ENCODE measurements at places on chromosomes 4 and X.

DNA sequence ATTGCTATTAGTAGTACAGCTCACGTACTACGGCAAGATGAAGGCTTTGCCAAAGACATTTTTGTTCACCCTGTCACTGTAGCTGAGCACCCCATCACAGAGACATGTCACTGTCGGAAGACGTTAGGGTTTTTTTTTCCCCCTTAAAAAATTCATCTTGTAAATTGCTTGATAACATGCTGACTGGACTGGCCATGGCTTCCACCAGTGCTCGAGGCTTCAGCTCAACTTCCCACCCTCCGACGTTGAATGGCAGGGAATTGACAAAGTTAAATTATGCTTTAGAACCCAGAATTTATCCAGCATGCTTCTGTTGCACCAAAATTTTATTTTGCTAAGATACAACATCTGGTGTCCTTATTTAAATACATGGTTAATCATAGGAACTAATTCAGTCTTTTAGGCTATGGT is 707 bp upstream of the OTUD4 start:
- DNase-seq: no peak

- no peak for DNase-seq
Measured at GRCh38 chr4:144634978-144635747, 10.8 kb upstream of the HHIP start.

DNA sequence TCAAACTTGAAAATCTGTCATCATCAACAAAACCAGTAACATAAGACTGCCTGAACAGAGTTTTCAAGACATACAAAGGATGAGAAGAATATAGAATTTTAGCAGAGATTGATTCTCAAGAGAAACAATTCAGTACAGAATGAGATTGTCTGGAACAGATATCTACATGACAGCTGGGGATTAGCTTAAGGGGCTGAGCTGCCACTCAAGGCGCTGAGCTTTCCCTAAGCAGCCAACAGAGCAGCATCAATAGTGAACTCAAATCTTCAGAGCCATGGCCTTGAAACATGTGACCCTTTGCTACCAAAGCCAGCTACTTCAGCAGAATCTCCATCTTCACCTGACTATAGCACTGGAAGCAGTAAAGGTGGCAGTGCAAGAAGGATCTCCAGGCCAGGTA is 24.3 kb upstream of the PCDH10 start:
- DNase-seq: no peak

DNA sequence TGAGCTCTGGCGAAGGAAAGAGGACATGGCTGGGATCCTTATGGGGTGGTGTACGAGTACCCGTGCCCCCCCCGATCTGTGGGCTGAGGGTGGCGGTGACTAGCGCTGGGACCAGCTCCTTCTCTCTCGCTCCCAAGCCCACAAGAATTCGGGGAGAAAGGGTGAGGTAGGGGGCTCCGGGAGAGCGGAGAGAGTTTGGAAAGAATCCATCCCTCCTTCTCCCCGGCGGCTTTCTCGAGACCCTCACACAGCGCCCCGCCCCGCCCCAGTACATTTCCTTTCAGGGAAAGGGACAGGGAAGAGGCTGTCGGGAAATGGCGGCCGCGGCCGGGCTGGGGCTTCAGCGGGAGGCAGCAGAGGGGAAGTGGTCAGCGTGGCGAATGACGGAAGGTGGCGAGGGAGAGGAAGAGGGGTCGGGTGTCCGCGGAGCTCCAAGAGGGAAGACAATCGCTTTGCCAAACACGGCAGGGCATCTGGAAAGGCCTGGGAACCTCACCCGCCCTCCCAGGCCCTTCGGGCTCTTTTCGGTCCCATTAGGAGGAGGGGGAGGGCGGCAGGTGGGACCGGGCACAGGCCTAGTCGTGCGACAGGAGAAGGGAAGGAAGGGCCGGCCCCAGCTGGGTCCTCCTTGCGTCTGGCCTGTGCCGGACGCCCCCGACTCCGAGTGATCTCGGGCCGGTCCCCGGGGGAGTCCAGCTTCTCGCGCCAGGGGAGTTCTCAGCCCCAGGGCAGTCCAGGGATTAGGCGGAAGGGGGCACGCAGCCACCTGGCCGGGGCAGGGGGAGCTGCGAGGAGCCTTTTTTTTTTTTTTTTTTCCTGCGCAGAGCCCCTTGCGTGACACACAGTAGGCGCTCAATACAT is 10.2 kb downstream of the HNRNPH2 start:
- DNase-seq: no peak

DNA sequence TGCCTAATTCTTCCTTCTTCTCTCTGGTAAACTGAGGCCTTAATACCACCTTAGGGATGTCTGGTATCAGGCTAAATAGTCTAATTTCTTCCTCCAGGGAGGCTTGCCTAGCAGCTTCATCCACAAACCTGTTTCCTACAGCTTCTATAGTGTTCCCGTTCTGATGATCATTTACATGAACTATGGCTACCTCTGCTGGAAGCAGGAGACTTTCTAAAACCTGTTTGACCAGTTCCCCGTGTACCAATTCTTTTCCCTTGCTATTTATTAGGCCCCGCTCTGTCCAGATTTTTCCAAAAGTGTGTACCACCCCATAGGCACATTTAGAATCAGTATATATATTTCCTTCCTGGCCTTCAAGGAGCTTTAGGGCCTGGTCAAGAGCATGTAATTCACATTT is 5.8 kb upstream of the USP38 start:
- DNase-seq: no peak

DNA sequence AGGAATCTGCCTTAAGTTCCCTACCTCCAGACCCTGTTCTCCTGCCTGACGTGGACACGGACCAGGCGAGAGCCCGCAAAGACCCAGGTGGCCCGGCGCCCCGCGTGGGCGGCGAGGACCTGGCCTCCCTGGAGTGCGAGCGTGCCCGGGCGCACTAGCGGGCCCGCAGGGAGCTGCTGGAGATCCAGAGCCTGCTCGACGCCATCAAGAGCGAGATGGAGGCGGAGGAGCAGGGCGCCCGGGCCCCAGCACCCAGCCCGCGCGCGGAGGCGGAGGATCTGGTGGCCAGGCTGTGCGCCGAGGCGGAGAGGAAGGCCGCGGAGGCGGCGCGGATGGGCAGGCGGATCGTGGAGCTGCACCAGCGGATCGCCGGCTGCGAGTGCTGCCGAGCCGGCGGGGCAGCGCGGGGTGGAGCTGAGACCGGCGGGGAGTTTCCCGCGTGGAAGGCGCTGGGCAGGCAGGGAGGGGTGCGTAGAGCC is 18.2 kb downstream of the MRFAP1 start:
- DNase-seq: no peak

DNA sequence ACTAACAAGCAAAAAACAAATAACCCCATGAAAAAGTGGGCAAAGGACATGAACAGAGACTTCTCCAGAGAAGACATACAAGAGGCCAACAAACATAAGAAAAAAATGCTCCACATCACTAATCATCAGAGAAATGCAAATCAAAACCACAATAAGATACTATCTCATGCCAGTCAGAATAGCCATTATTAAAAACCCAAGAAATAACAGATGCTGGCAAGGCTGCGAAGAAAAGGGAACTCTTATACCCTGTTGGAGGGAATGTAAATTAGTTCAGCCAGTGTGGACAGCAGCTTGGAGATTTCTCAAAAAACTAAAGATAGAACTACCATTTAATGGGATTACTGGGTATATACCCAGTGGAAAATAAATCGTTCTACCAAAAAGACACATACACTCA is 79.6 kb downstream of the MAPK10 start:
- no peak for DNase-seq

GRCh38 chrX:17154001-17154400 is 207.5 kb downstream of the REPS2 start:
- DNase-seq: no peak

DNA sequence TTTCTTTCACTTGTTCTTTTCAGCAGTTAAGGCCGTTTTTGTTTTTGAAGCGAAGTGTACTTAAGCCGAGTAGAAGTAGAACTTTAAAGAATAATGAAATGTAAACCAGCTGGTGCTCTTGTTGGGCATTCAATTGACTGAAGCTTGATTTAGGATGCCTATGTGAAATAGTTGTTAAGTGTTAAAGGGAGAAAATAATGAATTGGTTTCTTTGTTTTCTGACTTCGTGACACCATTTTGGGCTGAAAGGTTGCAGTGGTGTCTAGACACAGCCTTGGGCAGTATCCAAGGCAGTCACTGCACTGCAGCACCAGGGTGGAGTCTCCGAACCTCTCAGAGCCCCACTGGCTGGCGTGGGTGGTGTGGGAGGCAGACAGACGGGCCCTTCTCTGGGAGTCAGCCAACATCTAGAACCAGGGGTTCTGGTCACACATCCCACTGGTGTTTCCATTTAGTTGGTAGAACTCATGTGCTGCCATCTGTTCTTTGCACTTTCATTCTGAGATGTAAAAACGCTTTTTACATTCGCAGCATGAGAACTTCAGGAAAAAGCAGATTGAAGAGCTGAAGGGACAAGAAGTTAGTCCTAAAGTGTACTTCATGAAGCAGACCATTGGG is 3.5 kb downstream of the UCHL1 start:
- DNase-seq: no peak

GRCh38 chr4:152052451-152053057 is 291.7 kb upstream of the GATB start:
- no peak for DNase-seq

DNA sequence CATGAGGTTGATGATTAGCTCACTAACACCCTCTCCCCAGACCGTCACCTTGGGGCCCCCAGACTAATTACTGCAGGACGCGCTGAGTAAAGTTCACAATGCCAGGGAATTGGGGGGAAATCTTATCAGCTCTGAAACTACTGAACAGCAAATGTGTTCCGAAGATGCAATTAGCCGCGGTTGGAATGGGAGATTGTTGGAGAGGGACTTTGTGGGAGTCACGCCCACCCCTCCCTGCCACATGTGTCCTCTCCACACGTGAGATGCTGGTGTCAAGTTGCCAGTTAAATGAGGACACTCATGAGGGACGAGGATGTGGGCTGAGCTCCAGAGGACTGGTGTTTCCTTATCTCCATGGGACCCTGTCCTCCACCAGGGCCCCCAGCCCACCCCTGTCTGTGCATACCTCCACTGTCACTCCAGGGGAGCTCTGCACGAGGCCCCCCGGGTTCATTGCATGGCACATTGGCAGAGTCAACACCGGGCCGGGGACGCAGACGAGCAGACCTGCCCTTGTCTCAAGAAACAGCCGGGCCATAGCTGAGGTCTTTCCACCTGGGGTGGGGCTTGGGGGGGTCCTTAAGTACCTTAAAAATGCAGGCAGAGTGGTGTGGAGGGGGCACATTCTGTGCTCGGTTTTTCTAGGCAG is 175.4 kb upstream of the PSAPL1 start:
- no peak for DNase-seq

DNA sequence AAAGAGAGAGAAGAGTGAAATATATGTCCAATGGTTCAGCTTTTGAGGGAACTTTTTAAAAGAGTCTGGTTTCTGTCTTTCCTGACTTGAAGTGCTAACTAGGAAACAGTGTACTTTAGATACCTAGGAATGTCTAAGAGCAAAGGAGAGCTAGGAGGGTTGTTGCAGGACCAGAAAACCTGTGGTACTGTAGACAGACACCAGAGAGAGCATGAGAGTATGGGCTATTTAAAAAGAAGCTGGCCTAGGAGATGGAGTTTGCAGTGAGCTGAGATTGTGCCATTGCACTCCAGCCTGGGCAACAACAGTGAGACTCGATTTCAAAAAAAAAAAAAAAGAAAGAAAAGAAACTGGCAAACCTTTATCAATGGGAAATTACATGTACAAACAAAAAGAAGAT is 223.9 kb downstream of the FAT4 start:
- no peak for DNase-seq

- no peak for DNase-seq
Measured at GRCh38 chr4:73104695-73105094, 35.2 kb upstream of the COX18 start.

- DNase-seq: no peak
Measured at GRCh38 chr4:1169691-1170096, 2.7 kb downstream of the SPON2 start.

GRCh38 chr4:74397748-74398426 is 32.9 kb downstream of the EREG start:
- no peak for DNase-seq

- DNase-seq: no peak
Measured at GRCh38 chr4:628821-629635, 3.7 kb downstream of the PDE6B start.

GRCh38 chrX:120205816-120206753 is 44.5 kb upstream of the ZBTB33 start:
- DNase-seq: no peak

DNA sequence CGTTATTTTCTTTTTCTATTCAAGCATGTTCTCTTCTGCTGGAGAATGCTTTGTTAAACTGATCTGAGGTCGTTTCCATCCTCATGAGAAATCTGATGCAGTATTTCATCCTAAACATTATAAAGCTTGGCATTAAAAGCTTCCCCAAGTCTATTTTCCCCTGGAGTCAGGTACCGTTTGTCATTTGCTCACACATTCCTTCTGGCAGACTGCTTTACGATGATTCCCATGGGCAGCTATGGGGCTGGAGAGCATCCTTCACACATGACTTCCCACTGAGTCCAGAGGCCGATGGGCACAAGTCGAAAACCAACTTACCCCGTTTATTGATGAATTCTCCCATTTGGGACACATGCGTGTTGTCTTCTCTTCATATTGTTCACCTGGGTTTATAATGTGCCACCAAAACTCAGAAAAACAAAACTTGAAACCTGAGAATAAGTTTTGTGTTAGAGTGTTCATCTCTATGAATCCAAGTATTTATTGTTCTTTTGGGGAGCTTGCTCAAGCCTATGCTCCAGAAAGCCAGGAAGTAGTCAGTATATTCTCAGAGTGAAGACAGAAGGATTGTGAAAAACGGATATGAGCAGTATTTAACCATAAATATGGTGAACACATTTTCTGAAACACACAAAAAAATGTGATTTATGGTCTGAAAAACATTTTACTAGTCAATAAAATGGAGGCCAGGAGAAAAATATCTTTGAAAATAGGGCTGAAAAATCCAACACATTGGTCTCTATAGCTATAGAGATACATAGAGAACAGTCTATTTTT is 298.8 kb upstream of the NOCT start:
- no peak for DNase-seq

DNA sequence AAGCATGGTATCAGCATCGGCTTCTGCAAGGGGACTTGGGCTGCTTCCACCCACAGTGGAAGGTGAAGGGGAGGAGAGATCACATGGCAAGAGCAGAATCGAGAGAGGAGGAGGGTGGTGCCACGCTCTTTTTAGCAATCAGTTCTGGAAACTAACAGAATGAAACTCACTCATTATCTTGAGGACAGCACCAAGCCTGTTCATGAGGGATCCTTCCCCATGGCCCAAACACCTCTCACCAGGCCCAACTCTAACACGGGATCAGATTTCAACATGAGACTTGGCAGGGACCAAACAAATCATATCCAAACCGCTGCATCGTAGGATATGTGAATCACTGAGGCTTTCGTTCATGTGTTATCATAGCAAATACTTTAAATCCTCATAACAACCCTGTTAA is 125.5 kb downstream of the GPC3 start:
- DNase-seq: no peak

DNA sequence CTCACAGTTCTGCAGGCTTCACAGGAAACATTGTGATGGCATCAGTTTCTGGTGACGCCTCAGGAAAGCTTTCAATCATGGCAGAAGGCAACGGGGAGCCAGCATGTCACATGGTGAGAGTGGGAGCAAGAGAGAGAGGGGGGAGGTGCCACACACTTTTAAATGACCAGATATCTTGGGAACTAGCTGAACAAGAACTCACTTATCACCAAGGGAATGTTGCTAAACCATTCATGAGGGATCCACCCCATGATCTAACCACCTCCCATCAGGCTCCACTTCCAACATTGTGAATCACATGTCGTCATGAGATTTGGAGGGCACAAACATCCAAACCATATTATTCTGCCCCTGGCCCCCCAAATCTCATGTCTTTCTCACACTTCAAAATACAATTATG is 43.3 kb upstream of the GPR173 start:
- no peak for DNase-seq
